ENCODE measurements at places on chromosomes 1 and 21.

DNA sequence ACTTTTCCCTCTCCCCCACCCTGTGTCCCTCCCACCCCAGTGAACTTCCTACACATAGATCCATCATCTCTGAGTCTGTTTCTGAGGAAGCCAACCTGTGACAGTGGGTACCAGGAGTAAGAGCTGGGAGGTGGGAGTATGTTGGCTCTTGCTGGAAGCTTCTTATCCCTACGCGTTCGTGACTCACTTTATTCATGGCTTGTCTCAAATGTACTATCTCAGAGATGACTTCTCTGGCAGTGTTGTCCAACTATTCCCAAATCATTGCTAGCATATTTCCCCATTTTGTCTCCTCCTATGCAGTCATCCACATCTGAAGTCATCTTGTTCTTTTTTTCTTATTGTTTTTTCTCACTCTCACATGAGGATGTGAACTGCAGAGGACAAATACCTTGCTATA lies 88.0 kb downstream of the HIVEP3 start:
- no peak for DNase-seq

GRCh38 chr1:25513666-25514065 lies 29.7 kb upstream of the LDLRAP1 start:
- DNase-seq = no peak

DNA sequence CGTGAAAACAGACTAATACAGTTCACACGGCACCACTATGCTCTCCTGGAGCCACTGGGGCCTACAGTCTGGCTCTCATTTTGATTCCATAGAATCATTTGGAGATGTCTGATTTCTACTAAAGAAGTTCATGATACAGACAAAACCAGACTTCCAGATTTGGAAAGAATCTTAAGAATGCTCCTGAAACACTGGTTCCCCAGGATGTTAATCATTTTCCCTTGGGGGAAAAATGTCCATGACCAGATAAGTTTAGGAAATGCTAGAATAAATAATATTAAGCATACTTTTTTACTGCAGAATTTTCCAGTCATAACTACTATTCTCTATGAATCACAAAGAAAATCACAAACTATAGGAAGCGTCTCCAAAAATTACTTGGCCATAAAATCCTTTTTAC lies 63.0 kb upstream of the RGS7 start:
- no peak for DNase-seq

- DNase-seq = no peak
These were observed 28.9 kb upstream of the RBM15 start for GRCh38 chr1:110310300-110310699.

DNA sequence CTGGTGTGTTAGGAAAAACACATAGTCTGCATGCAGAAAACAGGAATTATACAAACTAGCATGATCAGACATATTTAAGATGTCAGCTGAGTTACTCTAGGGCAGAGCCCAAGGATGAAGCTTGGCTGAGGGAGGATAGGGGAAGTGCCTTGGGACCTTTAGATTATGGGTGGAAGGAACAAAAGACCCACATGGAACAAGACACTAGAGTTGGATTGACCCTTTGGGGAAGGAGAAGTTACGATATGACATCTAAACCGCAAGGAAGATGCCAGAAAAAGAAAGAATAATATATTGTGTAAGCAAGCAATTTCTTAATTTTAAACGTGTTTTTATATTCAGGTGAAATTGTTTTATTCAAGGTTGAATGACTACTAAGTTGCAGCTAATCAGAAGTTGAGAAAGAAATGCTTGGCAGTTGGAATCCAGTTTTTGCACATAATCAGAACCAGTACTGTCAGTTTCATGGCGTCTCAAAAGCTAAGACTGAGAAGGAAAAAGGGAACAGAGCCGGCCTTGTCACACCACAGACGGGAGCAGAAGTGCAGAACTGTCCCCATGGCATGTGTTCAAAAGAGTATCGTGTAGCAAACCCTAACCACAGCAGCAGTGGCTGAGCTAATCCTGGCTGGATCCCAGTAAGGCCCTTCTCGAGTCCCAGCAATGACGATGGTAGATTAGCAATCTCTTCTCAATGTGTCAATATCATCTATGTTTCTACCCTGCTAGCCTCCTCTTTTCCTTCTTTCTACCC lies 31.2 kb upstream of the IFNAR2 start:
- no peak for DNase-seq

DNA sequence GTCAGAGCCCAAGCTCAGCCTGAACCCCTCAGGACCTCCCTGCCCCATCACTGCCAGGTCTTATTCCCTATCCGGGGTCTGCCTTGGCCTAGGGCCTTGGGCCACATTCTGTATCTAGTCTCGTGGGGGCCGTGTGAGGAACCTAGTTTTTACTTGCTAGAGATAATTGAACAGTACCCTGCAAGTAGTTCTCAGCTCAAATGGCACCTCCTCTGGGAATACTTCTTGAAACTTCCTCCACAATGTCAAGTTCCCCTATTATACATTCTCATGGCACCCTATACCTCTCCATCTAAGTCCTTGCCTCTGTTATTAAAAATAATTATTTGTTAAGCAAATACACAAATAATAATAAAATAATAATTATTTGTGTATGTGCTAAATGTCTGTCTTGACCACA lies 32.9 kb upstream of the CSF1 start:
- DNase-seq = no peak

GRCh38 chr1:234692966-234693580 lies 83.1 kb upstream of the IRF2BP2 start:
- DNase-seq = no peak

DNA sequence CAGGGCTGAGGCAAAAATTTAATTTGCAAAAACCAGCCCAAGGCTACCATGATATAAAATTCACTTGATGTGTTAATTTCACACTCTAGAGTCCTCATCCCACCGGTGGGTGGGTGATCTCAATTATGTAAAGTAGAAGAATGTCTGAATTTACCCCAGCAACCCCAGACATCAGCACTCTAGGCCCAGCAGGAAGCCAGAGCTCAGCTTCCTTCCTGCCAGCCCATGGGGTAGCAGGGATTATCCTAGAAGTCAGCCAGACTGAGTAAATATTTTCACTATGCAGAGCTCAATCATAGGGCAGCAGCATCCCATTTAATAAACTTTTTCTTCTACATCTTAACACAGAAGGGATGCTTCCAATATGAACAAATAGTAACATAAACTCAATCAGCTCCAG lies 71.0 kb downstream of the SIPA1L2 start:
- no peak for DNase-seq

GRCh38 chr1:23718482-23718881 lies 24.8 kb upstream of the ELOA start:
- no peak for DNase-seq

DNA sequence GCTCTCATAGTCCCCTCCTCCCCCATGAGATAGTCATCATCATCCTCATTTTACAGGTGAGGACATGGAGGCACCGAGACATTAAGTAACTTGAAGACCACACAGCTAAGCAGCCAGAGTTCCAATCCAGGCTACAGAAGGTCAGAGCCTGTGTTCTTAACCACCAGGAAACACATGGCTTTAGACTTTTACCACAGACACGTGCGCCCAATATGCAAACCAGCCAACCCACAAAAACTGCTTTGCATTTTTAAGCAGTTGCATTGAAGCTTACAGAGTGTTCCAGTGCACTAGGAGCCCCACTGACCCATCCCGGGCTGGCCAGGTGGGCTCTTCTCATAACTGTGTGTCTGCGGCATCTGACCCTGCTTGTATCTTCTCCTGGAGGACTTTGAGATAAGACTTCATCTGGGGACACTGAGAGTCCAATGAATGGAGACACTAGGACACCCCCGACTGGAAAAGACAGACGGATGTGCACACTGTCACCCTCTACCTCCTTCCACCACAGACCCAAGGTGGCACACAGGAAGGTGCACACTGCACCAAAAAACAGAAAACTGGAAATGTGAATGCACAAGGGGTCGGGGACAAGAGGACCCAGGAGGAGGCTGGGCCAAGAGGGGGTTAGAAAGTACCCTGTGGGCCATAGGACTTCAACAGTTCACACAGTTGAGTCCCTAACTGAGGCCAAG lies 56.4 kb downstream of the ETS2 start:
- DNase-seq = no peak

- DNase-seq = no peak
These were observed 20.0 kb downstream of the TMEM81 start for GRCh38 chr1:205064301-205064700.

DNA sequence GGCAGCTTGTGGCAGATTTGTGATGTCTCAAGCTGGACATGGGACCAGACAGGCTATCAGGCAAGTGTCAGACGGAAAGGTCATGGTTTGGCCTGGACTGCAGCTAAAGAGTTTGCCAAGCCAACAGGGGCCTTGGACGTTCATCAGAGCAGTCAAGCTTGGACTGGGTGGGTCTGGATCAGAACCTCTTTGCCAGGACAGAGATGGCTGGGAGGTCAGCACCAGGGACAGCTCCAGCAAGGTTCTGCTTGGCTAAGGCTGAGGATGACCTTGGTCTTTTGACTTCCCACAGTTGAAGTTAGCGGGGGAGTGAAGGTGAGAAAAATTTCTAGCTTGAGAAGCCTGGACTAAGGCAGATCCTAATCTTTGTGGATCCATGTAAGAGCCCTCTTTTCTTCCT lies 68.1 kb downstream of the GRIK3 start:
- no peak for DNase-seq

DNA sequence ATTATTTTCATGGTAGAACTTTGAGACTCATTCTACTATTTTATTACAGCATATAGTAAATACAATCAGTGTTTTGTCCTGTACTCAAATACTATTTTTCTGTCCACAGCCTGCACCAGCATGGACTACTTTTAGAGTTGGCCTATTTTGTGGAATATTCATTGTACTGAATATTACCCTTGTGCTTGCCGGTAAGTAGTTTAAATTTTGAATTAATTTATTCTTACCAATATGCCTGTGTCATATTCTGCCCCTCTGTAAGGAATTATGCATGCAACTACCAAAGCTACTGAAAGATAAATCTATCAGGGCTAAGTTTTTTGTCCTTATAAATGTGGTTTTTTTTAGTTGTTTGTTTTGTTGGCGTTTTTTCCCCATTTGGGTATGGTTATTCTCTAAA lies 101.4 kb upstream of the KIAA1614 start:
- DNase-seq = no peak

DNA sequence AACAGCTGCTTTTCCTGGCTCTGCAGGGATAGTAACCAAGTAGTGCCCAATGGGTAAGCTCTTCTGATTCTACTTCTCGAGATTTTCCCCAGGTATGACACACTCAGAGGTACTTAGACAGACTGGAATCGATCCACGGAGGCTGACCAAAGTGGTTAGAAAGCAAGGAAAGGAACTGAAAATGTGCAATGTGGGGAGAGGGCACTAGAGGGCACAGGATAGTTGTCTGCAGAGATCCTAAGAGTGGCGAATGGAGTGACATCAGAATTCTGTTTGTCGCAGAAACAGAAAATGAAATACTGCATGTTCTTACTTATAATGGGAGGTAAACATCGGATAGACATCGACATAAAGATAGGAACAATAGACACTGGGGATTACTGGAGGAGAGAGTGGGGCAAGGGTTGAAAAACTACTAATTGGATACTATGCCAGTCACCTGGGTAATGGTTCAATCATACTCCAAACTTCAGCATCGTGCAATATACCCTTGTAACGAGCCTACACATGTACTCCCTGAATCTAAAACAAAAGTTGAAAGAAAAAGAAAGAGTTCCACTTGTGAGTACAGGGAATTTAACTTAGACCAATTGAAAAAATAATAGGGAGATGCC lies 23.3 kb downstream of the CYP2J2 start:
- DNase-seq = no peak

GRCh38 chr21:35677298-35677841 lies 383.0 kb downstream of the SETD4 start:
- DNase-seq = no peak

- DNase-seq = no peak
These were observed 1.2 kb downstream of the ATP1B1 start for GRCh38 chr1:169107603-169108208.

- no peak for DNase-seq
These were observed 1.7 kb downstream of the ASPM start for GRCh38 chr1:197144570-197145325.

DNA sequence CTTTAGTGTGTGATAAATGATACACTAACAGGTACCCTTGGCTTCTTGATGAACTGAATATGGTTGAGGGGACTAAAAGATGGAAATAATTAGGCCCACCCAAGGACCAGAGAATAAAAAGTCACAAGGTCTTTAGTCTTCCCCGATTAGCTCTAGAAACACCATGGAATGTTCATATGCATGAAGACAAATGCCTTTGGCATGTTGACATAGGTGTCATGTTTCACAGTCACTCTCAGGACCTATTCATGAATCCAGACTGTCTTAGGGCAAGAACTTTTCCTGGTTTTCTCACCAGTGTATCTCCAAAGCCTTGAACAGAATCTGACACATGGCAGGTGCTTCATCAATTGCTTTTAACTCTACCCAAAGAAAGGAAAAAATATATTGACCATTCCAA lies 412.8 kb downstream of the AJAP1 start:
- DNase-seq = no peak

- DNase-seq = no peak
These were observed 47.8 kb downstream of the ZMYM4 start for GRCh38 chr1:35316264-35316663.

DNA sequence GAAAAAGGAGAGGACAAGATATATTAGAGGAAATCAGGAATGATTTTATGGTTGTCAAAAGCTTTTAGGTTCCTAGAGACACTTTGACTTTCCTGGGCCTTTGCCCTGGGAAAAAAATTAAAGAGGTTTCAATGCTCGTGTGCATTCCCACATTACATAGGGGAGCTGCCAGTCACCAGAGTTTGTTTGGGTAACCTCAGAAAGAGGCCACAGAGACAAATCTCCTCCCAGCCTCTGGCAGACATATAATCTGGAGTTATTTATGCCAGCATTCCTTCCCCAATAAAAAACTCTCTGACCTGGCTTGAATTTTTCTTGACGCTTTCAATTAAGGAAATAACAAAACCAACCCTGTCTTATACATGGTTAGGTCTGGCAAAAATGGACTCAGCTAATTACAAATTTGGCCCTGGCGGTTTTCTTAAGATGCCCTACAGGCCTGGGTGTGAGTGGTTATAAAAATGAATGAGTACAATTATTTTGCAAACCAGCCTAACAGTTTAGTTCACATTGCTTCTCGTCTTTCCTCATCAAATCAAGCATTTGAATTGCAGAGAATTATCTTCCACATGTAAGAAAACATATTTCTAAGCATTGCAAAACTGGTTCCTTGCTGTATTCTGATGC lies 63.7 kb downstream of the WLS start:
- DNase-seq = no peak

- DNase-seq = no peak
These were observed 115.7 kb downstream of the NTPCR start for GRCh38 chr1:233066087-233066486.

- no peak for DNase-seq
These were observed 8.8 kb upstream of the WDTC1 start for GRCh38 chr1:27225621-27226020.

All from stimulated activated CD4-positive, alpha-beta T cell treated with anti-CD3 and anti-CD28 coated beads, Interleukin-1b, Interleukin-23, amount 100 ng/mL, for 1 hour (primary cell).